COLO829 (cell line): ENCODE measurements at places on chromosomes 12 and 14.

DNA sequence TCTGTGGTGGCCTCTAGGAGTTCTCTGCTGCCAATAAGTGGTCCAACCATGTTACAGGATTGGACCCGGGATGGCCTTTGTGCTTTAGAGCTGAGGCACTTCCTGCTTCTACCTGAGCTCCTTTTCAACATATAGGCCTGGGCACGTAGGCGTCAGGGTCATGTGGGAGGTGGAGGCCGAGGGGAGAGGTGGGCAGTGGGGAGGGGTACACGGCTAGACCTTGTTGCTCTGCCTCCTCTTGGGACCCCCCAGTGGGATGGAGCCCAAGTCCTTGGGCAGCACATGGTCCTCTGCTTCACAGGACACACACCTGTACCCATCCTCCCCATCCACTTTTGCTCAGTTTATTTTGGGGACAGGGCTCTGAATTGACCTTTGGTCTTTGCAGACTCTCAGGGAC lies 7.4 kb downstream of the RBP5 start:
- no peak for DNase-seq

GRCh38 chr12:124505001-124505818 lies 62.2 kb downstream of the NCOR2 start:
- DNase-seq, result no peak

DNA sequence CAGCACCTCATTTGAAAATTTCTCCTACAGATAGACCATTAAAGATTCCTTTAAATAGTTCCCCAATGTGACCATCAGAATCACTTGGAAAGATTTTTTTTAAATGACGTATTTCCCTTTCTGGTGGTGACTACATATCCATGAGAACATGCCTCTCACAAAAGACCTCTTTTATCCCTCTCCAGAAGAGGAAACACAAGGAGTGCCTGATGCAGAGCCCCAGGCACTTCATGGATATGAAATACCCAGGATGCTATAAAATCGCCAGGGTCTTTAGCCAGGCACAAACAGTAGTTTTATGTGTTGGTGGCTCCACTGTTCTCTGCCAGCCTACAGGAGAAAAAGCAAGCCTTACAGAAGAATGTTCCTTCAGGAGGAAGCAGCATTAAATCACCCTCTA lies 97.1 kb downstream of the ETNK1 start:
- DNase-seq, result peak; percentile 92

DNA sequence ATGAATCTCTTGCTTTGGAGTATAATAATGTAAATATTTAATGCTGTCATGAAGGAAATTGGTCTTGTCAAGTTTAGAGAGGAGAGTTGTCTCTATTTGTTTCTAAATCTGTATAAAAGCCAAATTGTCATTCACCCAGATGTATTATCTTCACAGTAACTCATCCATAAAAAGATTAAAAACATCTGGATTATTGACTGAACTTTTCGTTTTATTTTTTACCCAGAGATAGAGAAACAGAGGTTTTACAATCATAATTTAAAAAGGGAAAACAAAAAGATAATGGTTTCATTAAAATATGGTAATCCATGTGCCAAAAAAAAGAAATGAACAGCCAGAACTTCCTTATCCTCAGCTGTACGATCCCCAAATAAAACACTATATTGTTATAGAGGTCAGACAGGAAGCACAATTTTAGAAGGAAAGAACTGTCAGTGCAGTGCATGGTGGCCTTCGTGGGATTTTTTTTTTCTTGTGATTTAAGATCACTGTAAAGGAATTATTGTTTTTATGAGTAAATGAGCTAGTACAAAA lies 125.9 kb downstream of the ACSS3 start:
- DNase-seq, result no peak
